ENCODE measurements at places on chromosomes 3 and 15.

GRCh38 chr15:65033659-65034269 lies 4.3 kb upstream of the MTFMT start:
- peak; percentile 53 for DNase-seq

DNA sequence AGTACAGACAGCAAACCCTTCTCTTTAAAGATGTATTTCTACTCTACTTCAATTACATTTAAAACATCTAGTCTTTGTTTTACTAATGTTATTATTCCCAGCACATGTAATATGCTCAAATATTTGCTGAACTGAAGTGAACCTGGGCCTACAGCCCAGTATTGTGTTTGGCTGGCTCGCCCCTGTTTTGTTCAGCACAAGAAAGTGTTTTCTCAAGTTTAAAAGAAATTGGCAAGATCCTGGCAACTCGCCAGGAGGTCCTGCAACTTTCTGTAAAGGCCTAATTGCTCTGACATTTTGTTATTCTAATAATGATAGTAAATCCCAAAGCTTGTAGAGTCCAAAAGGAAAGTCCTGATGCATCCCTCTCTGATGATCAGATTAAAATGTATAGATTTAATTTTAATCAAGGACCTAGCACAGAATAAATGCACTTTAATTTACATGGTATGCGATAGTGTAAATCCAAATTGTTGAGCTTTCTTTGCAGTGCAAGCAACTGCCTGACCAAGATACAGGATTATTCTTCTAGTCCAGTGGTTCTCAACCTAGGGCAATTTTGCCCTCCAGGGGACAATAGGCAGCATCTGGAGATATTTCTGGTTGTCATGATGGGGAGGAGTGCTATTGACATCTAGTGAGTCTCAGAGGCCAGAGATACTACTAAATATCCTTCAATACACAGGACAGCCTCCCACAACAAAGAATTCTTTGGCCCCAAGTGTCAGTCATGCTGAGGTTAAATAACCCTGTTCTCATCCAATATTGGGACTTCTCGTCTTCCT lies 35.7 kb upstream of the TMOD3 start:
- no peak for DNase-seq

- DNase-seq: no peak
Measured at GRCh38 chr15:89075846-89076245, 12.4 kb upstream of the ABHD2 start.

DNA sequence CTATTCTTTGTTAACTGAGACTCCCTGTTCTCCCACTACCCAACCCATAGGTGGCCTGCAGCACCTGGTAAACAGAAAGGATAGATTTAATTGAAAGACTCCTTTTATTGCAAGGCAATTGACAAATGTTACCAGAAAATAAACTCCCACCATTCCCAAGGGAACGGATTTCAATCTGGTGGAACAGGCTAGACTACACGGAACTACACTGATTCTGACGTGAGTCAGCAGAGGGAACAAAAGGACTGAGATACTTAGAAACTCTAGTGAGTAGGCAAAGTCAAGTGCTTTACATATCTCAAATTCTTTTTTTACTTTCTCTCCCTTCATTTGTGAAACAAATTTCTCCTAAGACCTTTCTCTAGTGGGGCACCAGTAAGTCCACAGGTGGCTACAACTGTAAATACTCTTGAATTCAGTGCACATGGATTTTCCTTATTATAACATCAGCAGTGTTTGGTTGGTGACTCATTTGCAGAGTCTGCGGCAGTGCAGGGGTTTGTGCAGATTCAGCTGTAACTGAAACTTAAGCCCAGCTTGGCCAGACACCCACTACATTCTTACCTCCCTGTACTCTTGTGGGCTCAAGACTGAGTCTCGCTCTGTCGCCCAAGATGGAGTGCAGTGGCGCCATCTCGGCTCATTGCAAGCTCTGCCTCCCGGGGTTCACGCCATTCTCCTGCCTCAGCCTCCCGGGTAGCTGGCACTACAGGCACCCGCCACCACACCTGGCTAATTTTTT lies 34.3 kb upstream of the PLSCR2 start:
- peak; percentile 65 for DNase-seq

DNA sequence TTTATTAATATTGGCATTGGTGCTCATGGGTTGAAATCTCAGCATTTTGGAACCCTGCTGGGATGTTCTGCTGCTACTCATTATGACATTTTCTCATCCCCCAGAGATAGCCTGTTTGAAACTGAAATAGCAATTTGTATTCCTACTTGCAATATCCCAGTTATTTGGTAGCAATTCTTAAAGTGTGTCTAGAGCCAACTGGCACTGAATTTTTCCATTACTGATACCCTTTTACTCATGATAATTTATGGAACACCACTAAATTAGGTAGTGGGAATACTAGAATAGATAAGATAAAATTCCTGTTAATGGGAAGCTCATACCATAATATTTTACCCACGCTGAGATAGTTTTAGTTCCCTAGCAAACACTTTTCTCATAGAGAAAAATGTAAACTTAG lies 309.3 kb downstream of the SV2B start:
- no peak for DNase-seq

GRCh38 chr3:186476044-186476468 lies 68.1 kb downstream of the CRYGS start:
- DNase-seq: no peak

GRCh38 chr3:72630969-72631344 lies 217.3 kb downstream of the SHQ1 start:
- DNase-seq: no peak

- no peak for DNase-seq
Measured at GRCh38 chr3:30864836-30865235, 29.6 kb downstream of the GADL1 start.

DNA sequence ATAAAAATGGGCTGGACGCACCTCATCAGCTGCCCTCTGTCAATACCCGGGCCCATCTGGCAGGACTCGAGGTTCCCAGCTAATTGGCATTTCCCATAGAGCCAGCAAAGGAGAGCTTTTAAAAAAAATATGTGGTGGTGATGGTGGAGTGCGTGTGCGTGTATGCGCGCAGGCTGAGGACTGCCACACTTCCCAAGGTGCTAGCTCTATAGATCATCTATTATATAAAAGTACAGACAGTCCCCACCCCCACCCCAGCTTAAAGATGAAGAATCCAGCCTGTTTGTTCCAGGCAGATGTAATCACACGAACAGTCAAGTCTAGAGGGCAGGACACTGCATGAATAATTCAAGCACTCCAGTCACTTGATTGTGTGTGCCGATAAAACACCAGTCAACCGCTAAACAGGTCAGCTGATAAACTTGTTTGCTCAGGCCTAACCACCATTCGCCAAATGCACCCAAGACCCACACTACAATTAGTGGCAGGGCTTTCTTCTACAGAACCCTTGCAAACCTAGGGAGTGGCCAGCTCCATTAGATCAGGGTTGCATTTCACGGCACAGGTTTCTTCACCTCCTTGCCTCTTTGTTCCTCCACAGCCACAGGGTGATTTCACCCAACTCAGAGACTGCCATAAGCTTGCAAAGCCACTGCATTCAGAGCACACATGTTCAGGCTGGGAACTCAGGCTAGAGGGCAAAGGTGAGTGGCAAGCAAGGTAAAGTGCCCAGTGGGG lies 5.8 kb downstream of the TLE3 start:
- peak; percentile 67 for DNase-seq

DNA sequence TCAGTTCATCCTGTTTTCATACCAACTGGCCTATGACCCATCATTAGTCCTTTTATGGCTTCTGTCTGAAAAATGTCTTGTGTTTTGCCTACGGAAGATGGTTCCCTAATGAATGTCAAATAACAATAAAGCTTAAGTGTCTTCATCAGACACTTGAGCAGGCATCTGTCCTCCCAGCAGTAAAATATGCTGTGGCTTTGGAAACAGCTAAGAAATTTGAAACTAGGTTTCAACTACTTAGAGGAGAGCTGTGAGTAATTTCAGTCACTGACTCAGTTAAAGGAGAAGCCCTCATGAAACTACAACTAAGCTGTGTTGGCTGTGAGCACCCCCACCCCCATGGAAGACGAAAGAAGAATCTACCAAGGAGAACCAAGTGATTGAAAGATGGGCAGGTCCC lies 409.4 kb upstream of the PPP2R3A start:
- DNase-seq: no peak

GRCh38 chr15:87569581-87569980 lies 687.0 kb downstream of the NTRK3 start:
- DNase-seq: no peak

DNA sequence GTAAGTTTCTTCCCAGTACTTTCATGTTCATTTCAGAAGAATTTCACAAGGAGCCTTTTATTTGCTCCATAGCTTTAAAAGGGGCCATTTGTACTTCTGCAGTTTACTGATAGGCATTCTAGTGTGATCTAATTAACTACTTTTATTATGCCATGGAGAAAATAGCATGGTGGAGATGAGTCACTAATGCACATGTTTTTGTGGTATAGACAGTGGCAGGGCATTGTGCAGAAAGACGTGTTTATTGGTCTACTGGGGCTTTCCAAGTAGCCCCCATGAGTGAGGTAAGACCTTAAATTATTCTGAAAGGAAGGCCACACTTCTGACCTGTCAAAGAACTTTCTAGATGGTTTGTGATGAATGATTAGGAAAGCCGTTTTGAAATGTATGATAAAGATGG lies 810.0 kb upstream of the NR2F2 start:
- DNase-seq: no peak

DNA sequence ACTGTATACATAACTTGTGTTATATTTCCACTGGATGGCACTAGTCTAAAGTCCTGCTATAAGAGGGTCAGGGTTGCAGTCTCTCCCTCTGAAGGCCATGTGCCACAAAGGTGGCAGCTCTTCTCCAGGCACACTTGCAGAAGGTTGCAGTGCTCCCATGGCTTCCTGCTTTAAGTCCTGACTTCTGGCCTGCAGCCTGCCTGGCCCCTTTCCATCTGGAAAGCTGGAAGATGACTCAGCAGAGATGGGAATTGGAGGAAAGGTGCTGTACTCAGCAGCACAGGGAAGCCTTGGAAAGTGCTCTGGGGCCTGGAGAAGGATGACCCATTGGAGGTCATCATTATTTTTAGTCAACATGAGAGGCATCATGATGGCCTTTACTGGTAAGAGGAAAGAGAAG lies 40.9 kb upstream of the MRPL3 start:
- DNase-seq: peak; percentile 17

DNA sequence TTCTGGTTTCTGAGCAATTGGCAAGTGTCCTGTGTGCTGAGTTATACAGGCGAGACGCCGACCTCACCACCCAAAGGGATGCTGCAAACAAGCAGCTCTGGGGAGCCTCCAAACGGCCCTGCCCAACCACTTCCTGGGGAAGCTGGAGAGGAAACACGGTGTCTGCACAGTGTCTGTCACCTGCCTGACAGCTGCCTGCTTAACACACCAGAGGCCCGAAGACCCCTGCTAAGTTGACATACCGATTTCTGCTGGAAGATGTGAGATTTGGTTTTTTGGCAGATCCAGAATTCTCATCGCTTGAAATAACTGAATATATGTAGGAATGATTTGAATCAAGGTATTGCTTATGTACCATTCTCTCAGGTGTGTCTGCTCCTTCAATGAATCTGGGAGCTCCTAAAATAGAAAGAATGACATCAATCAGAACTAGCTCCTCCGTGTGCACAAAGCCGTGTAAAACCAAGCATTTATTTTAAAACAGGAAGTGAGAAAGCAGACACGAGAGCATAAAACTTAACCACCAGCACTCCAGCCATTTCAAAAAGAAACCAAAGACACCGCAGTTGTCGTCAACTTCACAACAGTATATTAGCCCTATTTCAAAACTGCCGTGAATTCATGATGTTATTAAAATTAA lies 27.2 kb downstream of the LRRC2 start:
- DNase-seq: peak; percentile 61

GRCh38 chr15:83592370-83593040 lies 61.4 kb upstream of the ADAMTSL3 start:
- no peak for DNase-seq

DNA sequence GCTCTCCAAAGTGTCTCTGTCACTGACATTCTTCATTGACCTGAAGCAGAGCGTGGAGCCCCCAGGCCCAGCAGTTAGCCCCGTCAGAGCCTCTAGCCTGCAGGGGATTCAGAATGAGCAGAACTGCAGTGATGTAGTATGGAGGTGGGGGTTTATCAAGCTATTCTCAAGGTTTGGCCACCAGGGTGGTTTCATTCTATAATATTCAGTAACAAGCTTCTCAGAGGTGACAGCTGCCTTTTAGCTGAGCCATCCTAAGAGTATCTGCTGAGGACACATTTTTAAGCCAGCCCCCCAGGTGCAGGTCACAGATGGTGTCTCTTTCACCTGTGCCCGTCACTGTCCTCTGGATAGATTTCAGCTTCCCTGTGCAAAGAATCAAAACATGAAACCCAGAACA lies 31.9 kb downstream of the CMTM7 start:
- DNase-seq: no peak

DNA sequence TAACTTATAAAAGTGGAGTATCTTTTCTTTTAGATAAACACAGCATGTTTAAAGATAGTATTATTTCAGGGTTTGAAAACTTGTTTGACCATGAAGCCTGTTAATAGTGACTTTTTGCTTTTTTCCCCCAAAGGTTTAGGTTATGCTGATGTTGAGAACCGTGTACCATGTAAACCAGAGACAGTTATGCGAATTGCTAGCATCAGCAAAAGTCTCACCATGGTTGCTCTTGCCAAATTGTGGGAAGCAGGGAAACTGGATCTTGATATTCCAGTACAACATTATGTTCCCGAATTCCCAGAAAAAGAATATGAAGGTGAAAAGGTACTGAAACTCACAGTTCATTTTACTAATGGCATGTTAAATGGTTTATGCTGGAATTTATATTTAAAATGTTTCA lies 5.1 kb downstream of the LACTB start:
- DNase-seq: no peak

- DNase-seq: no peak
Measured at GRCh38 chr3:87272718-87273341, 3.6 kb downstream of the POU1F1 start.

GRCh38 chr15:75235760-75236729 lies 22.1 kb upstream of the GOLGA6C start:
- DNase-seq: no peak

DNA sequence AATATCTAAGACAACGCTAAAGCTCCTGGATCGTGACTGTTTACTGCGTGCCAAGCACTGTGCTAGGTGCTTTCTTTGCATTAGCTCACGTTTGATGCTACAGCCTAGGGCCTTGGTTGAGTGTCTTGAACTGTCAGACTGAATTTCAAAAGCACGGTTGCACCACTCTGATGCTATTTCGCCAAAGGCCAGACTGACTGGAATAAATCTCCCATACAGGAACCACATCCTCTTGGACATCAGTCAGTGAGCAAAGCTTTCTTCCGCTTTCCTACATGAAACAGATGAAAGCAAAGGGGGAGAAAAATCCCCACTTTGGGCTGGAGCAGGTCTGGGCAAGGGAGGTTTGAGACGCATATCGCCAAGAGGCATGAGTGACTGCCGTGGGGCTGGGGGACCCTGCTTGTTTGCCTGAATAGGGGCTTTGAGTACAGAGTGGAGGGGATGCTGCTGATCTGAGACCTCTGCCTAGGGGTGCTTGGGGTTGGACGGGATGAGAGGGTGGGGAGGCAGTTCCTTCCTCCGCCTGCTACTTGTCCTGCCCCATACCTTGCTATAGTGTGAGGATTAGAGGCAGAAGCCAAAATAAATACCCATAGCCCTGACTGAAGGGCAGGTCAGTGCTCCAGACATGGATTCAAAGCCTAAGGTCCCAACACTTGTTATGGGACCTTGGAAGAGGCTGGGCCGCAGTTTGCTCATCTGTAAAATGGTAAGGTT lies 5.3 kb downstream of the FGD5 start:
- DNase-seq: no peak
